ENCODE measurements at places on chromosomes 5 and 9.

- no peak for DNase-seq
These were observed 26.4 kb upstream of the SLC6A19 start for GRCh38 chr5:1175015-1175414.

- DNase-seq, result no peak
These were observed 544 bp upstream of the ERCC6L2 start for GRCh38 chr9:95874989-95875304.

- DNase-seq, result no peak
These were observed 20.6 kb upstream of the OMD start for GRCh38 chr9:92444841-92445240.

DNA sequence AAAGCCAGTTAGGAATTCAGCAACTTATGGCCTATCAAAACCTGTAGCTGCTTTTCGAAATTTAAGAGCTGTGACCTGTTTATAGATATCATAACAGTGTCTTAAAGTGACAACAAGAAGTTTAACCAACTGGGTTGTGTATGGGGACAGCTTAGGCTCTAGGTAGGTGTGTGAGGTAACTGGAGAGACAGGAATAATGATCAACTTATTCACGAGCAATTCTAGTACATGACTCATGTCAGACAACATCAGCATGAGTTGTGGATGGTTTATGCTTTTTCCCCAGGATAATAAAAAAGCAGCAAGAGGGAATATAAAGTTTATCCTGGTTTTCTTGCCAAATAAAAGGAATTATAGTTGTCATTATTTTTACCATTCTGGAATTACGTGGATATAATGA, 88.6 kb downstream of the GDNF start:
- DNase-seq, result no peak

- DNase-seq, result no peak
These were observed 39.0 kb downstream of the STK10 start for GRCh38 chr5:172149073-172149472.

DNA sequence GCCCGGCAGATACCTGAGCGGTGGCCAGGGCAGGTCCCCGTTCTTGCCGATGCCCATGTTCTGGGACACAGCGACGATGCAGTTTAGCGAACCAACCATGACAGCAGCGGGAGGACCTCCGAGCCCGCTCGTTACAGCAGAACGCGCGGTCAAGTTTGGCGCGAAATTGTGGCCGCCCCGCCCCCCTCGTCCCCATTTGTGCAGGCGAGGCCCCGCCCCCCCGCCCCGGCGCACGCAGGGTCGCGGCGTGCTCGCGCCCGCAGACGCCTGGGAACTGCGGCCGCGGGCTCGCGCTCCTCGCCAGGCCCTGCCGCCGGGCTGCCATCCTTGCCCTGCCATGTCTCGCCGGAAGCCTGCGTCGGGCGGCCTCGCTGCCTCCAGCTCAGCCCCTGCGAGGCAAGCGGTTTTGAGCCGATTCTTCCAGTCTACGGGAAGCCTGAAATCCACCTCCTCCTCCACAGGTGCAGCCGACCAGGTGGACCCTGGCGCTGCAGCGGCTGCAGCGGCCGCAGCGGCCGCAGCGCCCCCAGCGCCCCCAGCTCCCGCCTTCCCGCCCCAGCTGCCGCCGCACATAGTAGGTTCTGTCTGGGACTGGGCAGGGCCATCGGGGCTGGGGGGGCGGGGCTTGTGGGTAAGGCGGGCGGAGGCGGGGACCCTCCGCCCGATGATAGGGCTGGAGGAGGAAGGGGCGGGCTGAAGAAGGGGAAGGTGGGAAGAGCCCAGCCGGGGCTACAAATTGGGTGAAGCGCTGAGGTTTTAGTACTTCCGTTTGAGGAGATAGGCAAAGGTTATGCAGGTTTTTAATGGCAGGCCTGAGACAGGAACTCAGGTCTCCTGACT, at the start of the genes DHFR and MSH3:
DHFR (minus strand) TSS at position 593 of the 840 bp plus-strand sequence; CDS start at position 99, 494 bp downstream.
MSH3 (plus strand) TSS at position 262 of the 840 bp plus-strand sequence; CDS start at position 338, 76 bp downstream.
- peak; percentile 59 for DNase-seq

DNA sequence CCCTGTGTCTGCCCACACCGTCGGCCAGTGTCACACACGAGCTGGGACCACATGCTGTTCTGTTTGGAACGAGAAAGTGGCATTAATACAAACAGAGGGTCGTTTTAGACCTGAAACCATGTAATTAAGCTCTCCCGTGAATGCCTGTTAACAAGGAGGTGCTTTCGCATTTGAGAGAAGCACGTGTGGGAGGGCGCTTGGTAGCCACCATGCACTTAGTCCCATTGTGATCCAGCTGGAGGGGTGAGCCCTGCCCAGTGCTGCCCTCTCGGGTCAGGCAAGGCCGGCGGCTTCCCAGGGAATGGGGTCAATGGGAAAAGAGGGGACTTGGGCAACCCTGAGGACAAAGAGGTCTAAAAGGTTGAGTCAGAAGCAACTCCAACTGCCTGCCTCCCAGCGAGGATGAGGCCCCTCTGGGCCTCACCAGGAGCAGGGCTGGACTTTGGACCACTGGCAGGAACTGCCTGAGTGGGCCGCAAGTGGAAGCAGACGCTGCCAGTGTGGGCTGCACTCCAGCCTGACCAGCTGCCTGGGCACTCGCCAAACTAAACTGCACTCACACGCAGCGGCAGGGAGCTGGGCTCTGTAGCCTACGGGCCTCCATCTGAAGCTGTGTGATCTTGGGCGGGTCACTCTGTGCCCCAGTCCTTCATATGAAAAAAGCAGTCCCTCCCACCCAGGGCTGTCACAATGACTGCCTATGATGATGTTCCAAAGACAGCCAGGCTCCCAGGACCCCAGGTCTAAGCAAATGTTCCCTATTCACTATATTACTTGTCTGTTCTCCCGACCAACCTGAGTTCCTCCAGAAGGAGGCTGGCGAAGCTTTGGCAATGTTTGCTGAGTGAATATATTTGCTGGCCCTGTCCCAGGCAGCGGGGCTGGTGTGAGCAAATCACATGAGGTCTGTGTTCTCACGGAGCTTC, 195.7 kb downstream of the CDK5RAP2 start:
- peak; percentile 66 for DNase-seq

GRCh38 chr5:133818031-133818431, 150.4 kb downstream of the C5orf15 start:
- DNase-seq, result no peak

GRCh38 chr9:137959641-137960411, 82.2 kb downstream of the CACNA1B start:
- no peak for DNase-seq

GRCh38 chr5:134142052-134142451, 27.6 kb downstream of the TCF7 start:
- no peak for DNase-seq

DNA sequence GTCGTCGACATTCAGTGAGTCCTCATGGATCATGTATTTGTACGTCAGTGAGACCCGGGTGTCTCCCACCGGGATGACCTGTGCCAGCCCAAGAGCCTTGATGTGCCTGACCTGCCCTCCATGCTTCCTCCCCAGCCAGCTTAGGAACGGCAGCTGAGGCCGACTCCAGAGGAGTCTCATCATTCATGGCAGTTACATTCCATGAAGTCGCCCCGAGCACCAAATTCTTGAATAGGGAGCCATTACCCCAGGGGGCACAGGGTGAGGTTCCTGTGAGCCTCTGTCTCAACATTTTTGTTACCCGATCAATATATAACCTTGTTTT, 67.8 kb downstream of the ZNF354C start:
- no peak for DNase-seq

- DNase-seq, result no peak
These were observed 142.7 kb downstream of the MLLT3 start for GRCh38 chr9:20479419-20480155.

DNA sequence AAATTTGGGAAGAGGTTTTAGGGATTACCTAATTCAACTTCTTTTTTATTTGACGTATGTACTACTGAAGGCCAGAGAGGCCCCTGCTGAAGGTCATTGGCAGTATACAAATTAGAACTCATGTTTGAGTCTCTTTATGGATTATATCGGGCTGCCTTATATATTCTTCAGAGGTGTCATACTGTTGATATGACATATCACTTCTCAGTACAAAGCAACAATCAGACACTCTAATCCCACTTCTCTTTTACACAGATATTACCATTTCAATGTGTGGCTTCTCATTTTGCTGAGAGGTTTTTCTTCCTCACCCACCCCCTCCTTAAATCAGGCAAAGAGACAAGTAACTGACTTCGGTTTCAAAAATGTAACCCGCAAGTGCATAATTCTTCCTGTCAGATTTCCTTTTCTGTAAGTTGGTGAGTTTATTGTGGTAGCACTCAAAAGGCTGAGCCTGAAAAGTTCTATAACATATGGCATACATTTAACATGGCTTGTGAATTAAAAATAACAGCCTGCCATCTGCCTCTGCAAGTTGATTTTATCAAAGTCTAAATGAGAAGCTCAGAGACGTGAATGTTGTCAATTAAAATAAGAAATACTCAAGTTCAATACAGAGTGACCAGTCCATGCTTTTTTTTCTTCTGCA, 163.6 kb upstream of the RORB start:
- no peak for DNase-seq

- DNase-seq, result no peak
These were observed 232.1 kb downstream of the SEMA5A start for GRCh38 chr5:9313751-9314150.

DNA sequence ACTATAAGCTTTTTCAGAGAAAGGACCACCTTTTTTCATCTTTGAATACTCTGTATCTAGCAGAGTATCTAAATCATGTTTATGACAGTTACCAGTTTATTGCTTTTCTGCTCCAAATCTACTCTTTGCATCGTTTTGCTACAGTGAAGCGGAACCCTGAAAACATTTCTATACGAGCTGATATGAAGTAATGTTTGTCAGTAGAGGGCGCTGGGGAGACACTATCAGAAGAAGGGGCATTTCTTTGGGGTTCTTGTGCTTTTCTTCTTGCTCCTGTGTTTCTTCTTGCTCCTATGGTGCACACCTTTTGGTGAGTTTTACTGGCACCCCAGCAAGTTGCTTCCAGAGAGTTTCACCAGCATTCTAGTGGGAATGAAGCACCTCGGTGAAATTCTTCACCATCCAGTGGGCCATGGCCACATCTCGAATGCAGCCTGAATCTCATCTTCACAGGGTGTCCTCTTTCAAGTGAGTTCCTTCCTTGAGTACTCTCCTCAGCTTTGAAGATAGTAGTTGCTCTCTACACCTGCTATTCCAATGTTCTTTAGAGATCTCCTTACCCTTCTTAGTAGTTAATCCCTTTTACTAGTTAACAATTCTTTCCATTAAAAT, 98.4 kb downstream of the FGF1 start:
- no peak for DNase-seq

DNA sequence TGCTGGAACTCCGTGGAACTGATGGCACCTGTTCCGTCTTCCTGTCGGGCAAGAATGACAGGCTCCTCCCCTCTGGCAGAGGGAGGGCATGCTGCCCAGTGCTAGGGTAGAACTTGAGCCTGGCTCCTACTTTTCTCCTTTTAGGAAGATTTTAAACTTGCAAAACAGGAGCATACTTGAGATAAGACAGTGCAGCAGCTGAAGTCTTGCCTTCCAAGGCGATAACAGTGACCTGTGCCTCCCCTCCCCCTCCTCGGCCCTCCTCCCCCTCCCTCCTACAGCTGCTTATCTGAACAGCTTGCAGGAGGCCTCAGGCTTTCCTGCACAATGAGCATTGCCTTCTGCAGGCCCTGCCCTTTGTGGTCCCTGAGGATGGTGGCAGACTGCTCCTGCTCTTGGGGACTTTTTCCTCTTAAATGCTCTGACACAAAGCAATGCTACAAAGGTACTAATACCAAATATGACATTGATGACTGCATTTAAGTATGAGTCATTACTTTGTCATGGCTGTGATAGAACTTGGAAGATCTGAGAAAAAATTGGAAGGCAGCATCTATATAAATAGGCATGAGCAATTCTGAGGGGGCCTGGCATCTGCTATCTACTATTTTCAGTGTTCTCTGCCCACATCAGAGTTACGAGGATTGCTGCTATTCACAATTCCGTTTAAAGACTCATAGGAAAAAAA, 2.0 kb downstream of the GADD45G start:
- no peak for DNase-seq

- no peak for DNase-seq
These were observed 121.4 kb downstream of the NFIB start for GRCh38 chr9:14192556-14192955.

GRCh38 chr5:177472460-177473442, 683 bp downstream of the DBN1 start:
- no peak for DNase-seq

GRCh38 chr5:180589771-180590542, 1.3 kb downstream of the SCGB3A1 start:
- no peak for DNase-seq

DNA sequence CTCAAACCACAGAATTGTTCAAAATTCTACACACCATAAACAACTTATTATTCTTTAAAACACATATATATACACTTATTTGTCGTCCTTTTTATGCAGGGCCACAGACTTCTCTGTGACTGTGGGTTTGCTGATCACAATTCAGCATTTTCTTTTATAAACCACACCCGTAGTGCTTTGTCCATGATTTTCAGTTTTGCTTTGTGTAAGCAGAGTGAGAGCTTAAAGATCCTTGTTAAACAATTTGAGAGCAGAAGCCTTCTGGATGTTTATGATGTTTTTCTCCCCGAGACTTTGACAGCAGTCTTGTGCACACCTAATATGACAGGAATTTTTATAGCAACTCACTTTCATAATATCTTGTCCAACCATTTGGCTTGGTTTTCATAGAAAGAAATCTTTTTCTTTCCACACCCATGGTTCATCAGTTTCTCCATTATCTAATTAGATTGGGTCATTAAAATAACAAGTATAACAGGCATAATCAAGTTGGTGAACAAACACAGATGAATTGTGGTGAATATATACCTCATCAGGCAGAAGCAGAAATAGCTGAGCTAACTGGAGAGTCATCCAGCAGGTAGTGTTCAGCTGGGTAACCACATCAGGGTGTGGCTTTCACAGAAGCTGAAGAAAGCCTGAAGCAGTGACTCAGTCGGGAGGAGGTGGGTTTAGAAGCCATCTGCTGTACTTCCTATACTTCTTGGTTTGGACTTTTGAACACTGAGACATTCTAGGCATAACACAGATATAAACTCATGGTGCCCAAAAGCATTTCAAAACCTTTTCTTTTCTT, 232.8 kb downstream of the DOCK8 start:
- DNase-seq, result no peak

- DNase-seq, result no peak
These were observed 100.7 kb downstream of the PHF2 start for GRCh38 chr9:93677048-93677571.

GRCh38 chr9:108178318-108178717, 677.5 kb downstream of the ACTL7B start:
- no peak for DNase-seq

DNA sequence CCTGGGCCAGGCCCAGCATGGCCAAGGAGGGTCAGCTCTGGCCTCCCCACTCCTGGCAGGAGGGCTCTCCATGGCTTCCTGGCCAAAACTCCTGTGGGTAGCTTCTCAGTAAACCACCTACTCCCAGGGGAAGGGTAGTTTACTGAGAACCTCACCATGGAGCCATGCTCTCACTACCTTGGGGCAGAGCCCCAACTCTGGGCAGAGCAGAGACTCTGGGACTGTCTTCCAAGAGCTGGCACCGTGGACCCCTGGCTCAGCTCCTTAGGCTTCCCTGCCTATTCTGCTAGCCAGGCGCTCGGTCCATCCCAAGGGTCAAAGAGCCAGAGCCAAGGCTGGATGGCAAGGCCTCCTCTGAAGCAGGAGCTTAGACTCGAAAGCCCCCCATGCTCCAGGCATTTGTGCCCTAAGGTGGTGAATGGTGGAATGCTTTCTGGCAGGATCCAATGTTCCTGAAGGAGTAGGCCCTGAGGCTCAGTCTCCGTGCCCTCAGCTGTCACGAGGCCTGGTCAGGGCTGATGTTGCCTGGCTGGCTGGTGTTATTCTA, 19.6 kb downstream of the TCF7 start:
- DNase-seq, result no peak

- DNase-seq, result no peak
These were observed 19.8 kb upstream of the OTULIN start for GRCh38 chr5:14644623-14645237.

All from AG09319 (cell line).